ENCODE measurements at places on chromosomes 16 and 17.

- no peak for DNase-seq
Measured at GRCh38 chr16:24845726-24846547, at the start of gene SLC5A11. SLC5A11 (plus strand) TSS chr16:24845963; CDS start chr16:24858644, 12,681 bp downstream.

DNA sequence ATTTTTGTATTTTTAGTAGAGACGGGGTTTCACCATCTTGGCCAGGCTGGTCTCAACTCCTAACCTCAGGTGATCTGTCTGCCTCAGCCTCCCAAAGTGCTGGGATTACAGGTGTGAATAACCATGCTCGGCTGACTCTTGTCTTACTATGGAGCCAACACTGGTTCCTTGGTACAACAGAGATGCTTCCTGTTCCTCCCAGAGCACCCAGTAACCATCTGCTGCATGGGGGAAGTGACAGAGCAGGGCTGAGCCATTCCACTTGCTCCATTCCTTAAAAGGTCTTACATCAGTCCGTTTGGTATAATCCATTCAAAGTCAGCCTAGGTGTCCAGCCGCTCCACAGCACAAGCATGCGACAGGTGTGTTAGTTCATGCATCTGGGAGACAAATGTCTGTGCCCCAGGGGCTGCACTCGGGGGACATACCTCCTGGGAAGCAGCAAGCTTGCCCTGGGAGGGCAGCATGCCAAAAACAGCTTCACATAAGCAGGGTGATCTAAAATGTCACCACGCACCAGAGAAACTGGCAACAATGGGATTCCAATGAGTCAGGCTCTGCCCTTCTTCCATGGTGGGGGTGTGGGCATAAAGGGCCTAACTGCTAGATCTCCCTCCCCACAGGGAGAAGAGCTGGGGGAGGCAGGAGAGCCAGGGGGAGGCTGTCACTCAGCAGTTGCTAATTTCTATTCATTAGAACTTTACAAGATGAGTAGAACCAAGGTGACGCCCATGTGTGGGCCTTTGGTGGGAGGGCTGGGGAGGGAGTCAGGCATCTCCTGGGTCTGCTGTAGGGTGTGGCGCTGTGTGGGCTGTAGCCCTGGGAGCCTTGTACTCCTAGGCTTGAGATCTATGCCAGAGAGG is 35.5 kb downstream of the PIPOX start:
- peak; percentile 53 for DNase-seq

DNA sequence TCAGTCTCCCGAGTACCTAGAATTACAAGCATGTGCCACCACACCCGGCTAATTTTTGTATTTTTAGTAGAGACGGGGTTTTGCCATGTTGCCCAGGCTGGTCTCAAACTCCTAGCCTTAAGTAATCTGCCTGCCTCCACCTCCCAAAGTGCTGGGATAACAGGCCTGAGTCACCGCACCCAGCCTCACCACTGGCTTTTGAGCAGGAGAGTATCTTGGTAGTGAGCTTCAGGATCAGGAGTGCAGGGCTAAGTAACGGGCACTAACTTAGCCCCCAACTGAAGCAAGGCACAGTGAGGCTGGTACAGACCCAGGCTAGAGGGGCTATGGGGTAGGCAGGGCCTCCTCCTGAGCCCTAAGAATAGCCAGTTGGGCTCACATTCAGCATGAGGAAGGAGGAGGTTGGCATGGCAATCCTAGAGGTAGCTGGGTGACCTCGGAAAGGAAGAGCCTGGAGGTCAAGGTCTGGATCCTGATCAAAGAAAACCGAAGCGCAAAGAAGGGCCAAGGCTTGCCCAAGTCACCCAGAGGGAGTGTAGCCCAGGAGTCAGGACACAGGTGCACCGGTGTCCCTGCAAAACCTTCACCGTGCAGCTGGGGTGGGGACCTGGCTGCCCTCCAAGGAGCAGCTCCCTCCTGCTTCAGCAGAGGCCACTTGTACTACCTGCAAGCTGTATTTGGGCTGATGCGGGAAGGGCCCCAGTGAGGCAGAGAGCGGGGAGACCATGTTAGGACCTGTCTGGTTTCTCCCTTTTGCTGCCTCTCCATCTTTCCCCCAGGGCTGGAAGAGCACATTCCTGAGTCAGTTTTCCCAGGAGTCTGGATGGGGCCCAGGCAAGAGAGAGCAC is 1.3 kb upstream of the ADGRG5 start:
- no peak for DNase-seq

DNA sequence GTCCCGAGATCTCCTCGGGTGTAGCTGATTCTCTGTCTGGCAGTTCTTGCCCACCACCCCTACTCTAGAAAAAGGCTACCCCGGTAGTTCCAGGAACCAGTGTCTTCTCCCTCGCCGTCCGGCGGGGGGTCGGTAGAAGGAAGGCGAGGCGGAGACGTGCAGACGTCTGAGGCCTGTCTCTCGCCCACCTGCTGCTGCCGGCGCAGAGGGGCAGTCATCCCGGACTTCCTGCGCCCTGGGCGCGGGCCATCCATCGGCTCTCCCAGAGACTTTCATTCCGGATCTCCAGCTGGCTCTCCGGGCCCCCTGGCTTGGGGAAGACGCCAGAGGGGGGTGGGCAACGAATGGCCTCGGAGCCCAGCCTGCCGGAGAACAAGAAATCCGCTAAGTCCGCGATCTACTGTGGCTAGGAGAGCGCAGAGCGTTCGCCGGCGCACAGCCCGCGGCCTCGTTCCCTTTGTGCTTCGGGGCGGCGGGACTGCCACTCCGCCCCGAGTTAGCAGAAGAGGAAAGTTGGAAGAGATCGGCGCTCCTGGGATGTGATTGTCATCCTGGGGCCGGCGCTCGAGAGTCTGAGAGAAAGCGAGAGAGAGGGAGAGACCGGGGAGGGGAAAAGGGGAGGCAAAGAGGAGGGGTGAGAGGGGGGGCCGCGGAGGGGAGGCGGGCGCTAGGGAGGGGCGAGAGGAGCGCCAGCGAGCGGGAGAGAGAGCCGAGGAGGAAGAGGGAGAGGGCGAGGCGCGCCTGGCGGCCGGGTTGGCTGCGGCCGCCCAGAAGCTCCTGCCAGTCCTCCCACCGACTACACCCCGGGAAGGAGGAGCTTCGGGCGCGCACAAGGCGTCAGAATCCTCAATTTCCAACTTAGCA is at the start of gene IRX5:
IRX5 (plus strand) TSS at position 861 of the 864 bp plus-strand sequence. CDS start 334 bp downstream, outside the sequence.
- peak; percentile 96 for DNase-seq

All from H54 (cell line).